Activated naive CD4-positive, alpha-beta T cell (primary cell): ENCODE measurements at places on chromosomes 6 and 20.

- DNase-seq, result no peak
Measured at GRCh38 chr20:20363434-20363798, 4.5 kb upstream of the INSM1 start.

- DNase-seq, result no peak
Measured at GRCh38 chr20:60116128-60116909, 158.1 kb downstream of the CDH26 start.

- no peak for DNase-seq
Measured at GRCh38 chr6:112780498-112781096, 433.5 kb downstream of the RFPL4B start.

GRCh38 chr6:91796603-91797002 lies 1209.7 kb upstream of the MAP3K7 start:
- DNase-seq, result no peak

DNA sequence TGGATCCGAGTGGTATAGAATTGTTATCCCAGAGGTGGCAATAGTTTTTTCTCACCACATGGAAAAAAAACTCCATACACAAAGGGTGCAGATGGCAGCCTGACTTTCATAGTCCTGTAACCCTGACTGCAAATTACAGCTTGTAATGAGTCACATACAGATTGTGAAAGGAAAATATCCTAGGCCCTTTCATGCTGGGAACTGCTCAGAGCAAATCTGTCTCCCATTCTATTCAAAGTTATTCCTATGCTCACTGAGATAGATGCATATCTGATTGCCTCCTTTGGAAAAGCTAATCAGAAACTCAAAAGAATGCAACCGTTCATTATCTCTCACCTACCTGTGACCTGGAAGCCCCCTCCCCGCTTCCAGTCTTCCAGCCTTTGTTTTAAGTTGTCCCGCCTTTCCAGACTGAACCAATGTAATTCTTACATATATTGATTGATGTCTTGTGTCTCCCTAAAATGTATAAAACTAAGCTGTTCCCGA lies 108.7 kb upstream of the MAP3K4 start:
- no peak for DNase-seq

DNA sequence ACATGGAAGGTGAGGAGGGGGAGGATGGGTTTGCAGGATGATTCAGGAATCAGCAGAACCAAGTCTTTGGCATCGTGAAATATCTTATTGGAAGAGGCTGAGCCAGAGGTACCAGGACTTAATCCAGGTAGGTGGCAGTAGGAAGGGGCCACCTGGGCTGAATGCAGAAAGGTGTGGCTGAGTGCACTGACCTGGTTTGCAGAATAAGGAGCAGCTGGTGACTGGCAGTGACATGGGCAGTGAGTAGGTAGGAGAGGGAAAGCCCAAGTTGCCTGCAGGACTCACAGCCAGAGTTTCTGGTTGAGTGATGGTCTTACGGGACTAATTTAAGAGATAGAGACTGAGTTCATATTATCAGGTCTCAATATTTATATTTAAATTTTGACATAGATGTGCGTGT lies 1.1 kb upstream of the PBOV1 start:
- no peak for DNase-seq

DNA sequence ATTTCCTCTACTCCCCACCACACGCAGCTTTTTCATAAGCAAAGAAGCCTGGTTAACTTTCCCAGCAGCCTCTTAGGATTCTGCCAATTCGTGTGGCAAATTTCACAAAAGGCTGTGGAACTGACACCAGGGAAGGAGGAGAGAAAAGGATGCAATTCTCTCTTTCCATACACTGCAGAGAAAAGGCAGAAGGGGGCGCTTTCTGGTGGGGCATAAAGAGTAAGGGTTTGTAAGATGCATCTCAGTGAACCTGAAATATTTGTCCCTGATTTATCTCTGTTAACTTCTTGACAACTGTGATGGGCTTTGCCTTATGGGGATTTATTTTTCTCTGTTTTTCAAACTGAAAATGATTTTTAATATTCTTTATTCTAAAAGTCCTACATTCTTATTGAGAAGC lies 45.5 kb upstream of the GLP1R start:
- DNase-seq, result no peak

DNA sequence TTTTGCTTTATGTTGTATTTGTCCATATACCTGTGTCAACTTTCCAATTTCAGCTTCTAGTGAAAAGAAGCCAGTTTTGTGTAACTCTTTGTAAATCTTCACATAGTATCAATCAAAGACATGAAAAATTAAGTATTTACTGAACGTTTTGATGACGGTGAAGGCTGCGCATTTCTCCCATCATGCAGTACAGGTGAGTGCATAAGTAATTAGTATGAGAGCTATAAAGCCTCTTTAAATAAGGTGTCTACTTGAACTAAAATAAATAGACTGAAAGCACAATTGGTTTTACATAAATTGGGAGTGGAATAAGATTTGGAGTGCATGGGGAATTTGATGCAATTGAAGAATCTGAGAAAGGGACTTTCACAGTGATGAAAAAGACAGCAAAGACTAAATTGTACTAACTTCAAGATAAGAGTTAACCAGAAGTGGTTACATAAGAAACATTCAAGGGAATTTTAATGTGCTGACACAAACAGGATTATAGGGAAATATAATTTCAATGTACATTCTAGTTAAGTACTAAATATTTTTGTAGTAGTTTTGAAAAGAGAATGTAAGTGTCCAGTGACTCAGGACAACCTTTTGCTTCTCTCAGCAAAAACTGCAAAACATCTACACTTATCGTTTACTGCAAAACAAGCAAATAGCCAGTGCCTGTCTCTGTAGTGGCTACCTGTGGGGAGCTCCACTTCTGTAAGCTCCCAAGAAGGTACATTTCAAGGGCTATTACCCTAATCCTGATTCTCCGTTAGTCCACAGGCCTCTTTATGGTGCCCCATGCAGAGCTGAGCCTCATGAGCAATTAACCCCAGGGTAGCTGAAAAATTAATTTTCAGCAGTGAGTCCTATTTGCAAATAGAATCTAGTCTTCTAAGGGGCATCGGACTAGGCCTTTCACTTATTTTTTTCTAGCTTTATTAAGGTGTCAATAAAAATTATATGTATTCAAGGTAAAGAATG lies 13.0 kb downstream of the TENT5A start:
- DNase-seq, result no peak
